ENCODE measurements at places on chromosomes 3 and 15.

DNA sequence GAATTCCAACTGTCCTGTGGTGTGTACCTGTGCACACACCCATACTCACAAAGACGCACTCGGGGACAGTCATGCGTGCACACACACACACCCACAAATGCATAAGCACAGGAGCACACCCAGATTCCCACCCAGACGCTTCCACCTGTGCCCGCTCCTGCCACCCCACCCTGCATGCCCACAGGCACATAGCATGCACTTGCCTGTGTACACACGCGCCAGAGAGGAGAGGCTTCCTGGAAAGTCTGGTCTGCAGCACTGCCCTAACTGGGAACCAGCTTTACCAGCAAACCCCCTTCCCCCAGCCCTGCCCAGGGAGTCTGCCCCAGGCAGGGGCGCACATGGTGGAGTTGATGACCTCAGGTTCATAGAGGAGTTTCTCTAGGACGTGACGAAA, 246.2 kb downstream of the UACA start:
- no peak for DNase-seq

DNA sequence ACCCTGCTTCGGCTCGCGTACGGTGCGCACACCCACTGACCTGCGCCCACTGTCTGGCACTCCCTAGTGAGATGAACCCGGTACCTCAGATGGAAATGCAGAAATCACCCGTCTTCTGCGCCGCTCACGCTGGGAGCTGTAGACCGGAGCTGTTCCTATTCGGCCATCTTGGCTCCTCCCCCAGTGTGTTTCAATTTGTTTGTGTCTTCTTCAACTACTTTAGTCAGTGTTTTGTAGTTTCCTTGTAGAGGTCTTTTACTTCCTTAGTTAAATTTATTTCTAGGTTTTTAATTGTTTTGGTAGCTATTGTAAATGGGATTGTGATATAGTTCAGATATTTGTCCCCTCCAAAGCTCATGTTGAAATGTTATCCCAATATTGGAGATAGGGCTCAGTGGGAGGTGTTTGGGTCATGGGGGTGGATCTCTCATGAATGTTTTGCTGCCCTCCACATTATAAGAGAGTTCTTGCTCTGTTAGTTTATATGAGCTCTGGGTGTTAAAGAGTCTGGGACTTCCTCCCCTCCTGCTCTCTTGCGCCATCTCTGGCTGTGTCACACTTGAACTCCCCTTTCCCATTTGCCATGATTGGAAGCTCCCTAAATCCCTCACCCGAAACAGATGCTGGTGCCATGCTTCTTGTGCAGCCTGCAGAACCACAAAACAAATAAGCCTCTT, 304.4 kb downstream of the DOCK3 start:
- DNase-seq: no peak

DNA sequence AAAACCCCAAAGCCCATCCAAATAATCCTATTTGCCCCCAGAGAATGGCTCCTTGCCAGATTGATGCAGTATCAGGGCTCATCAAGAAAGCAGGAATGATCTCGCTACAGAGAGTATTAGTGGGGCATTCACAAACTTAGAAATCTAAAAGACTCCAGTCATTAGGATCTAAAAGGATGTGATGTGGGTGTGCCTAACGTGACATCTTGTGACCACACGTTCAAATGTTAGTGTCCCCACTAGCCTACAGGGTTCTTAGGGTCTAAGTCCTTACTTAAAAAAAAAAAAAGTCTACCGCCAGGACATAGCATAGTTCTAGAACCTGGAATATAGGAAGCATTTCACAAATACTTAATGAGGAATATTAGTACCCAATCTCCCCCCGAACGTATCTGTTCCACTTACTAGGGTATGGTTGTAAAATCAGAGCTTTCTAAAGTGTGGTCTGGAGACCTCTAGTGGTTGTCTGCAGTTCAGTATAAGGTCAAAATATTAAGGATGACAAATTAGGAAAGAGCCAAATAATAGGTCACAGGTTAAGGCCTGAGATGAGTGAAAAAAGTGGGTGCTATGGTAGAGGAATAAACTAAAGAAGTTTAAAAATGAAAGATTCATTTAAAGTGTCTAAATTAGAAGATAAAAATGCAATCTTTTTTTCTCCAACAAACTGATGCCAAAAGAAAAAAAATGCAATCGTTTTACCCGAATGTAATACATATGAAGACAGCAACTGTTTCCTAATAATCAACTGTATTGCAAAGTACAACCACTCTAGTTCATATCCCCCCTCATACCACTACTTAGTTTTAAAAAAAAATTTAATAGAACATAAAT, 4.2 kb upstream of the CHRM5 start:
- no peak for DNase-seq

DNA sequence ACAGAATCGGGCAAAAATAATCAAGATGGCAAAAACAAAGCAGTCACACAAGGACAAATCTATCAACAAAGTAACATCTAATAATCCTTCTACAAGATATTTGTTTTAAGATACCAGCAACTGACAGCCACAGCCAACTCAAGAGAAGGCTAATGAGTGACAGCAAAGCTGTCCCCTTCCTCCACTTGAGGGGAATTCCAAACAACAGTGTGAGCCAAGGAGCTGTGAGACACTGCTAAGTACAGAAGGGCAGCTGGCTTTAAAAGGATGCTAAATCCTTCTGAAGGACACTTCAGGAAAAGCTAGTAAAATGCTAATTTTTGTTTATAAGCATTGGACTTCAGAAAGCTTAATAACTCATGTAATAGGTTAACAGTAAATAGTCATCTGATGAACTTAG, 120.3 kb upstream of the GOLGA8J start:
- DNase-seq: no peak

DNA sequence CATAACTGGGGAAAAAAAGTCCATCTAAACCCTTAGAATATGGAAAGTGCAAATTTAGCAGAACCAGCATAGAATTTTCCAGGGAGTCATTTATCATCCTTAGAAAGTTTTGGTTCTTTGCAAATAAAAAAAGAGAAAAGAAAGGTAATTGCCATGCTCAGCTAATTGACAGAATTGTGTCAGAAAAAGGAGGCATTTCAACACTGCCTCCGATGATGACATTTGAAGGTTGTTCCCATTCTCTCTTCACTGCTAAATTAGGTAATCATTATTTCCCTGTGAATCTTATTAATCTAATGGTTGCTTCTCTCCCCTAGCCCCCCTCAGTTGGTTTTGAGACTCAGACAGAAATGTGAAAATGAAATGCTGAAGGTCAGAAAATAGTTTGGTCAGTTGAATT, 139.2 kb downstream of the PDCD6IP start:
- no peak for DNase-seq

DNA sequence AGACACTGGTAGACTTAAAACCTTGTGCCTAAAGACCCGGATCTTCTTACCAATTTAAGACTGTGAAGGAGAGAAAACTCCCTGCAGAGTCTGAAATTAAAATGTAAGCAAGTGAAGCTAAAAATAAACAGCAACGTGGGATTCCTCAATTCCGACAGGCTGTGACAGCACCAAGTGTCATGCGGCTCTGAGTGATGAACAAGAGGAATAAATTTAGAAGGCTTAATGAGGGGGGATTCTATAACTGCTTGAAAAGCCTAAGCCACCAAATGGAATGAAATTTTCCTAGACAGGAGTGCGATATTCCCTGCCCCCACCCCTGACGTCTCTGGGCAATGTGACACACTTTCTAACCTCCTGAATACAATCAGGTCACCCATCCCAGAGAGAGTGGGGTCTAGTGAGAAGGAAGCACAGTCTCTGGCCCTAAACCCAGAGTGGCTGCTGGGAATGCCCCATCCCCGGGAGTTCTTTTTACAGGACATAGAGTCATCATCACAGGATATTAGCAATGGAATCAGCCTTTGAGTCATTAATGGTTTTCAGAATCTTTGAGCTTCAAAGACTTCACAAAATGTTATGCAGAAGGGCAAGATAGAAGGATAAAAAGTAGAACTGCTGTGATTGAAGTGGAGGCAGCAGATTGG, 114.3 kb downstream of the EDEM1 start:
- no peak for DNase-seq

GRCh38 chr15:42727750-42728381, 9.1 kb downstream of the CDAN1 start:
- DNase-seq: no peak

GRCh38 chr15:90660195-90660998, 56.7 kb upstream of the BLM start:
- no peak for DNase-seq

GRCh38 chr3:10846657-10846975, 30.6 kb downstream of the SLC6A11 start:
- no peak for DNase-seq

- peak; percentile 25 for DNase-seq
Measured at GRCh38 chr15:80977627-80978036, 12.0 kb downstream of the MESD start.
